Activated CD4-positive, alpha-beta T cell treated with anti-CD3 and anti-CD28 coated beads, Interleukin-2, Interleukin-6, amounts not matched to agents 100 ng/mL and 50 ng/mL, durations not matched to agents 16 hours and 8 hours (primary cell): ENCODE measurements at places on chromosomes 5 and 9.

DNA sequence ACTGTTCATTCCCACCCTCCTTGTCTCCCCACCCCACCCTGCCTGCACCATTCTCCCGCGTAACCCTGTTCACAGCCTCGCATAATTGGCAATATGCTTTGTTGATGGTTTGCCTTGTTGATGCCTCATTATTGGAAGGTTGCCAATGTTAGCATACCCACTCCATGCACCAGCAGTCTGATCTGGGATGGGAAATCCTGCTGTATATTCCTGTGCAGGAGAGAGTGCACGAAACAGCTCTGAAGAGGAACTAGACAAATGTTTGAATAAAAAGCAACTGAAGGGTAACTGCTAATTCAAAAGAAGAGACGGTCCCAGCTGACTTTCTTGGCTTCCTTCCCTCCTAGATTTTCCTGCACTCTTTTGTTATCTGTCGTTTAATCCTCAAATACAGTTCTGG, 271.7 kb upstream of the TLE4 start:
- no peak for DNase-seq

DNA sequence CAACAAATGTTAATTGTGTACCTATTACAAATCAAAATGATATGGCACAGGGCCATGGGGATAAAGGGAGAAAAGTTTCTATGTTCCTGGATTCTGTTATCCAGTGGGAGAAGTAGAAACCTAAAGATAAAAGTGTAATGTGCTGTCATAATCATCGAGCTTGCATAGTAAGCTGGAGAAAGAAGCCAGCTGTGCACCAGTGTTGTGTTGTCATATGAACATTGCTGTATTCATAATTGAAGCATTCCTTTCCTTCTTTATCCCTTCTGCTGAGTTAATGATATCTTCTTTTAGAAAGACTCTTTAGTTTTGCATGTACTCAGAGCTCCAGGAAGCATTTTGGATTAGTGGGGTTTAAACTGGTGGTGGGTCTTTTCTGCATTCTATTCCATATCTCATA, 39.5 kb downstream of the NTRK2 start:
- DNase-seq, result no peak

DNA sequence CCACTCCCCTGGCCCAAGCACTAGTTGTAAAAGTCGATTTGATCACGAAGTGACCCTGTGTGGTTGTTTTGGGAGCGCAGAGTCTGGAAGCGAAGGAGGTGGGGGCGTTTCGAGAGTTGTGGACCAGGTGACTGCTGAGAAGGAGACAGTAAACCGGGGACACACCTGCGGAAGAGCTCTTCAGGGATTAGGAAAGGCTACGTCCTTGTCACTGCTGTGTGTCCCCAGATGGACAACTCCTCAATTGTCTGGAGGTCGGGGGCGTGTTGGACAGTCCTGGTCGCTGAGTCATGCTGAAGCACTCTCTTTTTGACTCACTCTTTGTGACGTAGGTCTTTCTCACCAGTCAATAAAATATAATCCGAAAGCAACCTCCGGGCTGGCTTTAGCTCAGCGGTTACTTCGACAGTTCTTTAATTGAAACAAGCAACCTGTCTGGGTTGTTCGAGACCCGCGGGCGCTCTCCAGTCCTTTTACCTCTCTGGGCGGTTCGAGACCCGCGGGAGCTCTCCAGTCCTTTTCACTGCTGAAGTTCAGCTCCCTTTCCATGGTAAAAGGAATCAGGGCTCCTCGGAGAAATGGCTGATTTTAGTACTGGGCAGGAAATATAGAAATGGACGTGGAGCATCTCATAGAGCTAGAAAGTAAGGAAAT, 10.8 kb downstream of the ZMAT2 start:
- peak; percentile 96 for DNase-seq

DNA sequence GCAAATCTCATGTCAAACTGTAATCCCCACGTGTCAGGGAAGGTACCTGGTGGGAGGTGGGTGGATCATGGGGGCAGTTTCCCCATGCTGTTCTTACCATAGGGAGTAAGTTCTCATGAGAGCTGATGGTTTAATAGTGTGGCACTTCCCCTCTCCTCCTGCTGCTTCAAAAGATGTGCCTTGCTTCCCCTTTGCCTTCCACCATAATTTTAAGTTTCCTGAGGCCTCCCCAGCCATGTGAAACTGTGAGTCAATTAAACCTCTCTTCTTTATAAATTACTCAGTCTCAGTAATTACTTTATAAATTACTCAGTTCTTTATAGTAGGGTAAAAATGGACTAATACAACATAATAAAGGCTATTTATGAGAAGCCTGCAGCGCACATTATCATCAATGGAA, 7.1 kb upstream of the CNTRL start:
- DNase-seq, result peak; percentile 23

DNA sequence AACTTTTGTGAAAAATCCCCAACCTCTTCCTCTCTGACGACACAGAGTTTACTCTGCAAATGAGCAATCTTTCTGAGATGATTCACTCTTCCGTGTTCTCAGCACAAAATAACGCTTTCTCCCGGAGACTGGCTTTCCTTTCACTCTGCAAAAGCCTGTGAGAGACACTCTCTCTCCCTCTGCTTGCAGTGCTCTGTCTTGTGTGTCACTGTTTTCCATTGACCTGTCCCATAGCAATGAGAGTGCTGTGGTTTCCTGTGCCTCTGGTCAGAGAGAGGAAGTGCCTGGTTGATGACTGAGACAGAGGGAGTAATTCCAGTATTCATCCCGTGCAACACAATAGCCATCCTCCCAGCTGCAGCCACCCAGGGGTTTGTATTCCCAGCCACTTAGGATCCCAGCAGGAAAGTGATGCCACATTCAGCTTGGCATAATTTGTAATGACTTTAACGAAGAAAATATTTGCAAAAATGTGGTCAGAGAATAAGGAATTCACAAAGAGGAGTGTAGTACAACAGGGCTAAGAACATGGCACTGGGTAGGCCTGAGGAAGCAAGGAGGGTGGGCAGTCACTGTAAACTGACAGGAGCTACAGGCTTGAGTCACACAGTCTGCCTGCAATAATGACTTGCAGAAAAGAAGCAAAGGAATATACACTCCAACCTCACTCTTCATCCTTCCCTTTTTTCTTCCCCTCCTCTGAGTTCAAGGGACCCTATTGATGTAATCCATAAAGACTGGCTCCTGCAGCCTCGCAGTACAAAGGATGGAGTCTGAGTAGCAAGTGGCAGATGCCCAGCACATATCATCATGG, 463.5 kb upstream of the RGMB start:
- DNase-seq, result peak; percentile 75

GRCh38 chr9:81071108-81071507, 618.2 kb downstream of the TLE1 start:
- DNase-seq, result no peak

DNA sequence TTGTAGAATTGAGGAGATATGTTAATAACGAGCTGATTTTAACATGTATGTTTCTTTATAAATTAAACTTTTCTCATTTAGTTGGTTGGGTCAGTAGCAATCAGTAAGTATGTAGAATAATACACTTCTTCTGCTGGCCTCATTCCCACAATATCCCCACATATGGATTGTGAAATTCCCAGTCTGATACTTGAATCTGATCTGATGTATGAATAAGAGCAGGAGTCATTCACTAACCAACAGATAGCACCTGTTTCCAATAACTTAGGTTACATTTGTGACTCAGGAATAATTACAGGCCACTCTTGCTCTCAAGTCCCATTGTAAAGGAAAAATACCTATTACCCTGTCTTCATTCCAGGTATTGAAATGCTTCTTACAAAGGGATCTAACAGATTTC, 23.9 kb downstream of the SLC36A1 start:
- DNase-seq, result no peak

DNA sequence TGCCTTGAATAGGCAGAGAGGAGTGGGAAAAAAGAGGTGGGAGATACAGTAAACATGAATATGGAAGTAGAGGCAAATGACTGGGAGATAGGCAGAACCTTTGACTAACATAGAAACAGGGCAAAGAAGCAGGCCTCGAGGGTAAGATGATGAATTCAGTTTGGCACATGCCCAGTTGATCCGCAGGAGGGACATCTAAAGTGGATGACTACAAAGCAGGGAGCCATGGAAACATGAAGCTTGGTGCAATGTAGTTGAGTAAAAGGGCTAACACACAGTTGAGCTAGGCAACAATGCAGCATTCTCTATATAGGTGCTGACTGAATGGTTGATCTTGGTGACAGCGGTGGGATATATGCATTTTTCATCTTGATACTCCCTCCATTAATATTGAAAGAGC, 253.8 kb downstream of the DMRT2 start:
- no peak for DNase-seq

- no peak for DNase-seq
Observed at GRCh38 chr9:14211564-14211963, 102.4 kb downstream of the NFIB start.

GRCh38 chr5:110790673-110791072, 51.9 kb downstream of the SLC25A46 start:
- no peak for DNase-seq

DNA sequence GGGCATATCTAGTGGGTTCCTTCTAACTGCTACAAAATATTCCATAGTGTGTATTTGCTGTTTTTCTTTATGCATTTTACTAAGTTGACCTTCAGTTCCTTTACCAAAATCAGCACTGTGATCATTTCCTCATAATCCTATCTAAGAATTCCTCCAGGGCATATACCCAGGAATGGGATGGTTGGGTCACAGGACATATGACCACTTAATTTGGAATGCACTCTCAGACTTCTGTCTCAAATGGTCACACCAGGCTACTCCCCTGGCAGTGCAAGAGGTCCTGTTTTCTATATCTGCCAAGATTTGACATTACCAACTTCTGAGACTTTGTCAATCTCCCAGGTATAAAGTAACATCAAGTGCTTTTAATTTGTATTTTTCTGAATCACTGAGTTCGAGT, 63.9 kb downstream of the ADAMTS12 start:
- no peak for DNase-seq

DNA sequence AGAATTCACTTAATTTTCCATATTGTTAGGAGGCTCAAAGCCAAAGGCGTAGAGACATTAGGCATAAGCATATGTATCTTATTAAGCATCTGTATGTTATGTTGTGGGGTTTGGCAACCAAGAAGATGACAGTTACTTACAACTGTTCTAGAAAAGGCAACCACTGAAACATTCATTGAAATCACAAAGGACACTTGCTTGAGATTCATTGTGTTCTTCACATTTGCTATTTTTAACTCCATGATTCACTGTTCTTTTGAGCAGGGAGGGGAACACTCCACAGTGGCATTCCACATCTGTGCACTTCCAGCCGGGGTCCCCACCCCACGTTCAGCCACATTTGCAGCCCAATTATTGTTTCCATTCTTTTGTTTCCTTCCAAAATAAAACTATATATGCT, 107.1 kb downstream of the PALM2AKAP2 start:
- no peak for DNase-seq

DNA sequence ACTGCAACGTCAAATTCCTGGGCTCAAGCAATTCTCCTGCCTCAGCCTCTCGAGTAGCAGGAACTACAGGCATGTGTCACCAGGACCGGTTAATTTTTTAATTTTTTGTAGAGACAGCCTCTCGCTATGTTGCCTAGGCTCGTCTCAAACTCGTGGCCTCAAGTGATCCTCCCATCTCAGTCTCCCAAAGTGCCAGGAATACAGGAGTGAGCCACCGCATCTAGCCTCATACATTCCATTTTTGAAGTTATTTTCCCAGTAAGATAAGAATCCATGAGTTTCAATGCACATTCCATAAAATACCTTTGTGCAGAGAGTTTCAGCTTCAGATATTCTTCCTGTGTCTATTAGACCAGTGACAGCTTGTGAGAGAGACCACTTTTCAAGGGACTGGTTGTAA, 70.4 kb downstream of the SKIC3 start:
- DNase-seq, result no peak

GRCh38 chr5:107538805-107539445, 131.8 kb downstream of the EFNA5 start:
- DNase-seq, result no peak

DNA sequence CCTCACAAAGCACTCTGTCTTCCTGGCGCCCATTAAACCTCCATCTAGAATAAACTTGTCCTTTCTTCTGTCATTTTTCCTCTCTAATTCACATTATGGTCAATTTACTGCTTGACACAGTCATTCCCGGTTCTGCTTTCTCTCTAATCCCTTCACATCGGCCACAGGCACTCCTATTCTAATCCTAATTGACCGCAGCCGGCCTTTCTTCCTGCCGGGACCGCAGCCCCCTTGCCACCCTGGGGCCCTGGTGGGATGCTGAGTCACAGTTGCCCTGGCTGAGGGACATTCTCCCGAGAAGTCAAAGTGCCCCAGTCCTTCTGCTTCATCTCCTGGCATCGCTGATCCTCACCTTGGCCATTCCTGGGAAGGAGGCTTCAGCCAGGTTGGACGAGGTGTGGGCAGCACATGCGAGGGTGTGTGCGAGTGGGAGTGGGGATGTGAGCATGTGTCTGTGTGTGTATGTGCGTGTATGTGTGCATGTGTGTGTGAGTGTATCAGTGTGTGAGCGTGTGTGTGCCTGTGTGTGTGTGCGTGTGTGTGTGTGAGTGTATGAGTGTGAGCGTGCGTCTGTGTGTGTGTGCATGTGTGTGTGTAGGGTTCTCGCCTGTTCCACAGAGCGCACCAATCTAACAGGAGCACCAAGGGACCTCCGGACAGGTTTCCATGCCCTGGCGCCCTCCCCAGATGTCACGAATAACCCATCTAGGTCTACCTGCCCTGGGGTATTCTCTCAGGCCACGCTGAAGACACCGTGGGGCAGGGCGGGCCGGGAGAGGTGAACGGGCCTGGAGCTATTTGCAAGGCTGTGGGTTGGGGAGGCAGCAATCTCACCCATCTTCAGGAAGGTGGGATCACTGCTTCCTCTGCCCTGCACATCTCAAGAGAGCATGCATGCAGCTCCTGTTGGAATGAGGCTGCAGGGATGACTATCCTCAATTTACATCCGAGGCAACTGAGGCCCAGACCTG, 191.2 kb downstream of the PAX5 start:
- no peak for DNase-seq

DNA sequence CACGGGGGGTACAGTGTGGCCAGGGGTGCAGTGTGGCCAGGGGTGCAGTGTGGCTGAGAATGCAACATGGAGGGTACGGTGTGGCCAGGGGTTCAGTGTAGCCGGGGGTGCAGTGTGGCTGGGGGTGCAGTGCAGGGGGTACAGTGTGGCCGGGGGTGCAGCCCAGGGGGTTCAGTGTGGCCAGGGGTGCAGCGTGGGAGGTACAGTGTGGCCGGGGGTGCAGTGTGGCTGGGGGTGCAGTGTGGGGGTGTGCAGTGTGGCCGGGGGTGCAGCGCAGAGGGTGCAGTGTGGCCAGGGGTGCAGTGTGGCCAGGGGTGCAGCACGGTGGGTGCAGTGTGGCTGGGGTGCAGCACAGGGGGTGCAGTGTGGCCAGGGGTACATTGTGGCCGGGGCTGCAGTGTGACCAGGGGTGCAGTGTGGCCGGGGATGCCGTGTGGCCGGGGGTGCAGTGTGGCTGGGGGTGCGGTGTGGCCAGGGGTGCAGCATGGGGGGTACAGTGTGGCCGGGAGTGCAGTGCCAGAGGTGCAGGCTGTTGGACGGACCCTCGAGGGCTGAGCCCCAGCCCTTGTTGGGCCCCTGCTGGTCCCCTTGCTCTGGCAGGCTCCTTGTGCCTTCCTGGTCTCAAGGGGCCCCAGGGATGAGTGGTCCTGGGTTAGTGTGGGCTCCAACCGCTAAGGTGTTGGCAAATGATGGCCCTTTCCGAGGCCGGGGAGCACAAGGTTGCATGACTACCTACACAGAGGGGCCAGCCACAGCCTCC, 17.9 kb downstream of the TPPP start:
- no peak for DNase-seq

- DNase-seq, result no peak
Observed at GRCh38 chr5:137510671-137511070, 11.5 kb upstream of the SPOCK1 start.
